Fibroblast of skin of scalp (primary cell): ENCODE measurements at places on chromosomes 16 and 17.

- no peak for DNase-seq
Observed at GRCh38 chr16:46763147-46763546, 15.0 kb upstream of the MYLK3 start.

- no peak for DNase-seq
Observed at GRCh38 chr16:30622455-30623032, 12.4 kb upstream of the ZNF689 start.

DNA sequence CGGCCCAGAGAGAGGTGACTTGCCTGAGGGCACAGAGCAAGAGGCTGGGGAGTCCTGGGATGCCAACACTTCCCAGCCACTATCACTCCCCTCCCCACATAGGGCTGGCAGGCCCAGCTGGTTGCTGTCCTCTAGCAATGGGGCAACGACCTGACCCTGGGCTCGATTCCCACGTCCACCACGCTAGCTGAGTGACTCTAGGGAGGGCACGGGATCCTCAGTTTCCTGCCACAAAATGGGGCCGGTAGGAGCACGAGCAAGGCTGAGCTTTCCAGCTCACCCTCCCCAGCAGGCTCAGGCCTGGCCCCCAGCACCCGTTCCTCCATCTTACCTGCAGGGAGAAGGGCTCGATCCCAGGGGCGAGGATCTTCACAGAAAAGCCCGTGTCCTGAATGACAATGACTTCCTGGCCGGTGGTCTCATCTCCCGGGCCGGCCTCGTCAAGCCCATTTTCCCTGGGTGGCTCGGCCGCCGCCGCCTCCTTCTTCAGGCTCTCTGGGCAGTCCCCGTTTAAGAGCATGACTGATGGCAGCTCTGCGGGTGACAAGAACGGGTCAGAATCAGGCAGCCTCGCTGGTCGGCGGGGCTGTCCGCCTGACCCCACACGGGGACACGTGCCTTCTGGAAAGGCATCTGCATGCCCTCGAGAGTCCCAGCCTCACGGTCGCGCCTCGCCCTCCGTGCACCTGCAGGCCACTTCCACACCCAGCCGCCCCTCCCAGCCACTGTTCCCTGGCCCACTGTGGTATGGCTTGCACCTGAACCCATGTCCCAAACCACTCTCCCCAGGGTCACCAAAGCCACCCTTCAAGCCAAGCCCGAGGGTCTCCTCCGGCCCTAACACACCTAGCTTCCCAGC lies 7.3 kb downstream of the CLUH start:
- no peak for DNase-seq

- DNase-seq = no peak
Observed at GRCh38 chr17:30064738-30065137, 51.9 kb upstream of the NSRP1 start.

DNA sequence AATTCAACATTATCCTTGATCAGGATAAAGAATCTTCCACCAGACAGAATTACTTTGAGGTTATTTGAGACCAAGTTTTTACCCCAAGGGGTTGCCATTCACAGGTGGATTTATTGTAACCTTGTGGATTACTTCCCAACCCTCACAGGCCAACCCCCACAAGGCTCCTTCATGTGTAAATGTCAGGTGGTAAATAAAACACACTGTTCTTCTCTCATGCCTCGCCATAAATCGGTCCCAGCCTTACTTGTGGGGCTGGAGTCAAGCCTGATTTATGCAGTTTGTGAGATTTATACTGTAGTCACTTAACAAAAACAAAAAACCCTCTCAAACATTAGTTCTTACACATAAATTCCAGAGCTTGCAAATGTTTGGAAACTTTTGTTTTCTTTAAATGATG lies 98.6 kb upstream of the IRX3 start:
- DNase-seq = no peak

DNA sequence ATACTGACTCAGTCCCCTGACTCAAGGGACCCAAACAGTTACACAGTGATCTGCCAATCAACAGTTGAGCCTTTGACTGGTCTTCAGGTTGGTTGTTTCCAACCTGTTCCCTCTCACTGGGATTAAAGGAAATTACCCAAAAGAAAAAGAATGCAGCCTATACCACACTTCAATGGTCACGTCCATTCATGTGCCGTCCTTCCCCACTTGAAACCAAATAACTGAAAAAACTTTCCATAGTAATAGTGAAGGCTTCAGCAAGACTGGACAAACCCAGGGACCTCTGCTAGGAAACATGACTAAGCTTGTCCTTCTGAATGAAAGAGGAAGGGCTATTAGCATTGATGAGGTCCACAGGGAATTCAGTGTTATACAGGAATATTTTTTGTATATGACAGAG lies 30.6 kb downstream of the MRPS23 start:
- DNase-seq = no peak

DNA sequence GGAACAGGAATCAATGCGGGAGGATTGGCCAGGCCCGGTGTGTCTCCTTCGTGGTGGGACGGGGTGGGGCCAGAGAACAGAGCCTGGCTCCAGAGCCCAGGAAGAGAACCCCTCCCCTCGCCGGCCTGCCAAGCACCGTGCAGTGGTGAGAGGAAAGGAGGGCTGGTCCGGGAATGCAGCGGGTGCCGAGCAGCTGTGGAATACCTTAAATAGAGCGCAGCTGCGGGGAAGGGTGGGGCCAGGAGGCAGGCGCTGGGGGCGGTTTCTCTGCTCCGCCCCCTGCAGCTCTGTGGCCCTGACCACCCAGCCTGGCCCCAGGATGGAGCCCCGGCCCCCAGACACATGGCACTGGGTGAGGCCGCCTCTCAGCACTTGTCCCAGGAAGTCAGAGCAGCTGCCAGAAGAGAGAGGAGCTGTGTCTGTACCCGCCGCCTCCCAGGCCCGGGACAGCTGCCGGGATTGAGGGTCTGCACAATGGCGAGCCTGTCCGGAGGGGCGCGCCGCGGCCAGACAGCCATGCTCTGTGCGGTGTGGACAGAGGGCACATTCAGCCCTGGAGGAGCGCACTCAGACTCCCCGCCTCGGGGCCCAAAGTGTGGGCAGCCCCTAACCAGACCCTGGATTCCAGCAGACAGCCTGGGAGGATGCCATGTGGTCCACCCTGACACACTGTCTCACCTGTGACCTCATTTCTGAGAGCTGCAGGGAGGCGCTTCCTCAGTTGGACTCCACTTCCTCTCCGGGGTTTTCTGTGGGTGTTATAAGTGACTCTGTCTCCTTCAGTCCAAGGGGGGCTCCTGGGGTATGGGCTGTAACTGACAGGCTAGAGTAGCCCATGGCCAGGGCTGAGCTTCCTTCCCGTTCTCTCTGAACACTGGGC lies 268.8 kb downstream of the SEC14L1 start:
- peak; percentile 87 for DNase-seq

- peak; percentile 81 for DNase-seq
Observed at GRCh38 chr17:15185625-15185991, 79.5 kb downstream of the PMP22 start.

DNA sequence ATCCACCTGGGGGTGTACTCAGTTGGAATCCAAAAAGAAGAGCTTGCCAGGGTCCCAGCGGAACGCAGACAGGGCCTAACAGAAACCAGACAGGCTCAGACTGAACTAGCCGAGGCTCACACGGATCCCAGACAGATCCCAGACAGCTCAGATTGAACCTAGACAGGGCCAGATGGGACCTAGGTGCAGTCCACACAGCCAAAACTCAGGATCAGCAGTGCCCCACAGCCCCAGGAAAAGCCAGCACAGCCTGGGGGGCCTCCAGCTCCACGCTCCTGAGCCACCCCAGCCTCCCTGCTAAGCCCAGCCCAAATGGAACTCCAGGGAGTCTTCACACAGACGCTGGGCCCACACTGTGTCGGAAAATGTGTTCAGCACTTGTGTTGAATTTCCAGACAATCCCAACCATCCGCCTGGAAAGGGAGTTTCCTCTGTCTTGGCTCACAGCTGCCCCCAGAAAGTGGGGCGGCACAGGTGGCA lies 7.5 kb downstream of the STX1B start:
- DNase-seq = peak; percentile 36
